ENCODE measurements at places on chromosomes 2 and 18. TPM values are rescaled to one million over a fixed set of nuclear protein-coding genes. Genes with fewer than 3 reads are reported as not detected.

GRCh38 chr2:216385478-216385877 is 13.2 kb upstream of the MARCHF4 start:
- DNase-seq, result no peak

DNA sequence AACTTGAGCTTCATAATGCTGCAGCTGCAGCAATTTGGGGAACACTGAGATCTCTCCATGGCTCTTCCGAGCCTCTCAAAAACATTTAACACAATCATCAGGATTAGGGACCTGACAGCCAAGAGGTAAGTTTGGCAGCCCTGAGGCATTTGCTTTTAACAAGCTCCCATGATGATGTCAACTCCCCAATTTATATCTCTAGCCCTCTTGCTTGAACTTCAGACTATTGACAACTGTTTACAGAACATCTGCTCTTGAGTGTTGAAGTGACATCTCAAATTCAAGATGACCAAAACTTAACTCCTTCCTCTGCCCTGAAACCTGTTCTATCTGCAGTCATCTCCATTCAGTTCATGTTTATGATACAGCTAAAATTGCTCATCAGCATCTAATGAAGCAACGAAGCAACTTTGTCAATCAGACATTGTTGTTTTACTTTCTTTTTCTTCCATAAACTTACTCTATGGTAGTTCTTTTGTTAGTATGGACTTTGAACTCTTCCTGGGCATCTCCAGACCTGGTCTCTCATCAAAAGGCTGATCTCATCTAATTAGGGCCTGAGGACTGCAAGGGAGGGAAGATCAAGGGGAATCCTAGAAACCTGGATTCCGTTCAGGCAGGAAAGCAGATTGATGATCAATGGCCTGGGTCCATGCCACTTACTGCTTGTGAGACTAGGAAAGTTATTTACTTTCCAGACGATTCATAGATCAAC is 48.1 kb downstream of the SEMA4F start:
- no peak for DNase-seq

GRCh38 chr2:182826064-182826463 is 40.4 kb downstream of the FRZB start:
- DNase-seq, result no peak

GRCh38 chr2:535222-535621 is 142.0 kb downstream of the TMEM18 start:
- DNase-seq, result no peak

GRCh38 chr2:147773479-147773878 is 71.3 kb upstream of the ACVR2A start:
- DNase-seq, result no peak

GRCh38 chr2:96856776-96857666 is 795 bp downstream of the ANKRD39 start:
- no peak for DNase-seq

GRCh38 chr2:195498176-195498575 is 158.8 kb upstream of the SLC39A10 start:
- peak; percentile 50 for DNase-seq

GRCh38 chr2:7598402-7598801 is 681.2 kb downstream of the RNF144A start:
- no peak for DNase-seq

DNA sequence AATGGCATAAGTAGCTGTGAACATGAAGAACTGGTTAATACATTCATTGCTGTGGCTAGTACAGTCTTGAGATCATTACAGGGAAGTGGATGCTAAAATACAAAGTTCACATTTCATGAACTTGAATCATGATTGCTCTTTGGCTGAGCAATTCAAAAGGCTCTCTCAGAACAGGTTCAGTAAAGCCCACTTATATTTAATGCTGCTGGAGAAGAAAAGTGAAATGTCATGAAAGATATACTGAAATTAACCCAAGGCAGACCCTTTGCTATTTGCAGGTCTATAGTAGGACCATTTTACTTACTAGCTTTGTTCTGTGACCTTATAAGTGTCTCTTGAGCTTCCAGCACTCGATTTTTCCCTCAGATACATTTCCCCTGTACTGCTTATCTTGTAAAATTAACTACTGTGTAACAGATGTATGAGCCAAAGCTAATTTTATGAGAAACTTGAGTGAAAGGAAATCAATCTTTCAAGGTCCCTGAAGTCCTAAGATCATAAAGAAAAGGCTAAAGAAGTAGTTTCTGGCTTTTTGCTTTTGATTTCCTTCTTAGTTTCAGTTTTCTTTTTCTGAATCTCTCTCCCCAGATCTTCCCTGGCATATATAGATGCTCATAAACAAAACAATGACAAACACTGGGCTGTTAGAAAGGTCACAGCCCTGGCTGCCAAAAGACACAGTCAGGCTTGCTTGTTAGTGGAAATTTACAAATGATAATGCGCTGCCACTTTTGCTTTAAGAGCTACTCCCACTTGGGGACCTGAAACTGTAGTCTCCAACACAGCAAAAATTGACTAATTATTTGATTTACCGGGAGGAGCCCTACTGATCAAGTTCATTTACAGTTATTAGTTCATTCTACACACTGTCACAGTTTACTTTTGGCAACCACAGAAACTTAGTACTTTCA is 132.7 kb upstream of the XPO1 start:
- DNase-seq, result peak; percentile 4

The SYT4 gene
- not detected for total RNA-seq

DNA sequence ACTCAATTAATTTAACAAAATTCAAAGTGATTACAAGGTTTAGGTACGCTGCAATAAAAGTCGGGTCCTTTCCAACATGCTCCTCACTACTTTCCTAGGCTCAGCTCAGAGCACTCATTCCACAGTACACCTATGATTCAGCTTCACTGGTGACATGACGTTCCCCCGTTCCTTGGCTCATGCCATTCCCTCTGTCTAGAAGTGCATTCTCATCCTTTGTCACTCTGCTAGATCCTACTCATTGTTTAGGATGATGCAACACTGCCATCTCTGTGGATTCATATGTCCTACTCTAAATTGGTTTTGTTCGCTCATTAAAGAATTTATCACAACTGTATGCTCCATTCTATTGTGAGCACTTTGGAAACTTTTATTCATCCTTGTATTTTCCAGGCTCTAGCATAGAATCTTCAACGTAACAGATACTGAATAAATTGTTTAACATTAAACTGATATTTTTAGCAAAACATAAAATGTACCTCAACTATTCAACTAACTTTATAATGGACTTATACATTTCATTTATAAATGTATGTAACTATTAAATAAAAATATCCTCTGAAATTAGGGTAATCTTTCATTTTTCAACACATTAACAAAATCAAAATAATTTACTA is 78.6 kb downstream of the FAM228A start:
- DNase-seq, result no peak

DNA sequence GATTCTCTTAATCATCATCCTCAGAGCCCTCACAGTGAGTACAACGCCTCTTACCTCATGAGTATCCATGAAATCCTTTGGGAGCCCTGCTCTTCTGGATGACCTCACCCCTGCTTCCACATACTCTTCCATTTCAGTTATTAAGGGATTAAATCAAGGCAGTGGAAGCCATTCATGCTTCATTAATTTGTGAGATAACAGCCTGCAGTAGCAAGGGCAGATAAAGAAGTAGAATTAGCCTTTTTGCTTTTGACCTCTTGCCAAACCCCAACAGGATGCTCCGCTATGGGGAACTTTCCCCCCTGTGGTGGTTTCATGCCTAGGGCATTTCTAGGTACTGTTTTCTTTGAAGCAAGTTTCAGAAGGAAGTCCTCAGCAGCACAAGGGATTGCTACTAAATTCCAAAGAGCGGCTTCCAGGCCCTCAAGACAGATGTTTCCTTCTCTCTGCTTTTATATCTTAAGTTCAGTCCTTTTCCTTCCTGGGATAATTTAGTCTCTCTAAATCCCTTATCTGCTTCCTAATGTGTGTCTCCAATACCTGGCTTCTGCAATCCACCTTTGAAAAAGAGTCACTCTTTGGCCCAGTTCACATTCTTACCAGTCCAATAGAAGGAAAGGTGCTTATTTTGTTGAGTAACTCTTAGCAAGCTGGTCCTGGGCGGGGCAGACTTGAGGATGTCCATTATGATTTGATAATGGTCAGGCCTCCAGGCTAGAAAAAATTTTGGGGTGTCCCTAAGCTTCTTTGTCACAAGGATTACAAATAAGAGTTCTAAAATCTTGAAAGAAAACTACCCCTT is 76.9 kb downstream of the MYO1B start:
- peak; percentile 43 for DNase-seq

The CXCR1 gene
- total RNA-seq, result not detected

- DNase-seq, result no peak
Measured at GRCh38 chr2:47687856-47688255, 95.1 kb upstream of the MSH6 start.

DNA sequence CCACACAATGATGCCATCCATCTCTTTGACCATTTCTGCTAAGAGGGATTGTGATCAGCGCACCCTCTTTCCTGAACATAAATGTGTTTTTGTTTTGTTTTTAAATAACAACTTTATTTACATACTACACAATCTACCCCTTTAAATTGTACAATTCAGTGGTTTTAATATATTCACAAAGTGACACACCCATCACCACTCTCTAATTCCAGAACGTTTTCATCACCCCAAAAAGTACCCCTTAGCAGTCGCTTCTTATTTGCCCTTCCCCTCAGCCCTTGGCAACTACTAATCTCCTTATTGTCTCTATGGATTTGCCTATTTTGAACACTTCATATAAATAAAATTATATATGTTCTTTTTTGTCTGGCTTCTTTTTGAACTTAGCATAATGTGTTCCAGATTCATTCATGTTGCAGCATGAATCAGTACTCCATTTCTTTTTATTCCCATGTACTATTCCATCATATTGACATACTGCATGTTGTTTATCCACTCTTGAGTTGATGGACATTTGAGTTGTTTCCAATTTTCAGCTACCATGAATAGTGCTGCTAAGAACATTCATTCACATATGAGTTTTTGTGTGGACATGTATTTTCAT is 150.9 kb upstream of the NABP1 start:
- DNase-seq, result no peak

DNA sequence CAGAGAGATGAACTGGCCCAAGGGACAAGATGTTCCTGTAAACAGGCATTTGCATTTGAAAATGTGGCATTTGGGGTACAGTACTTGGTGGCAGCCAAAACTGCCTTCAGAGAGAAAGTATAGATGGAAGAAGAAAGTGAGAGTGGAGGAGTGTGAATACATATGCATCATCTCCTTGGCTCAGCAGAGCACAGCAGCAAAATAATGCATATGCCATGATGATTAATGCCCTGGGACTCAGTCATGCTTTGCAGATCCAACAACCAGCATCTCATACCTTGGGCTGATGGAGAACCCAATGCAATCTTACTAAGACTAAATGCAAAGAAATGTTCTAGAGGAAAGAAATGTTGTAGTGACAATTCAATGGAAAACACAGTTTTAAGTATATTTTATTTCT is 29.7 kb upstream of the CYTIP start:
- no peak for DNase-seq
